Transverse colon (tissue), 4 donors: ENCODE measurements at places on chromosomes 16 and 17.

- no peak for DNase-seq
Measured at GRCh38 chr17:35240861-35241260, 2.0 kb upstream of the SLFN5 start.

- no peak for DNase-seq
Measured at GRCh38 chr16:86259499-86259898, 250.8 kb upstream of the FOXF1 start.

DNA sequence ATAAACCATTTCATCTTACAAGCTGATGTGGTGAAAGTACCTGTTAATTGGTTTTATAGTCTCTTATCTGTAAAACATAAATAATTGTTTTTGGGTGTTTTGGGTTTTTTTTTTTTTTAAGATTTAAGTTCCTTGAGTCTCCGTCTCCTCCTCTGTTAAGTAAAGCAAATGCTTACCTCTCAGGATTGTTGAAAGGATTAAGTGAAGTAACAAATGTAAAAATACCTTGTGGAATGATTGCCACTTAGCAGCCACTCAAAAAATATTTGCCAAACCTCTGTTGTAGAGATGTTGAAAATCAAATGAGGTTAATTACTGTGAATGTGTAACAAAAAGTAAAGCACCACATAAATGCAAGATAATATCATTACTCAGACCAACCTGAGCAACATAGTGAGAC is 19.2 kb downstream of the LIMD2 start:
- no peak for DNase-seq

- no peak for DNase-seq
Measured at GRCh38 chr16:56944954-56945839, 13.3 kb downstream of the HERPUD1 start.

DNA sequence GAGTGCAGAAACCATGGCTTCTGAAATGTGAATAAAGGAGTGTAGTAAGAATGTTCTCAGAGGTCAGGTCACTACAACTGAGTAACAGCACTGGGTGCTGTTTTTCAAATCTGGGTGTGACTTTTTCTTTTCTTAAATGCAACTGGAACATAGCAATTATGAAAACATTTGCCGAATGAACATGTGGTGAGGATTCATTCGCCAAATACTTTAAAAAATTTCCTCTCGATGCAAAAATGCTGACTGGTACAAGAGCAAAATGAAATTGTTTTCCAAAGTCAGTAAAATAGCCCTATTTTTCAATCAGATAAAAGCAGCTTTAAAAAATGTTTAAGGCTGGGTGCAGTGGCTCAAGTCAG is 18.6 kb downstream of the ZDHHC7 start:
- no peak for DNase-seq

- no peak for DNase-seq
Measured at GRCh38 chr17:19712436-19713004, 3.9 kb downstream of the SLC47A2 start.

DNA sequence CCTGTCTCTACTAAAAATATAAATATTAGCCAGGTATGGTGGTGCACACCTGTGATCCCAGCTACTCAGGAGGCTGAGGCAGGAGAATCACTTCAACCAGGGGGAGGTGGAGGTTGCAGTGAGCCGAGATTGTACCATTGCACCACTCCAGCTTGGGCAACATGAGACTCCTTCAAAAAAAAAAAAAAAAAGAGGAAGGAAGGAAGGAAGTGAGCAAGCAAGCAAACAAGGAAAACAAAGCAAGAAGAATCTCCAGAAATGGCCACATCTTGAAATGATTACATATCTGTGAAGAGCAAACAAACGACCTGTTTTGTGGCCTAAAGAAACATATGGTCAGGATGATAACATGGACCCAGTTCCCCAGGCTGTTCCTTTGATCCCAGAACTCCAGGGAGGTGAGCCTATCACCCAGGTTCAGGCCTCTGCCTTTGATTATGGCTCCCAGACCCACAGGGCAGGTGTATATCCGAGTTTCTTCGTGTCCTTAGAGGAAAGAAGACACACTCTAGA is 8.9 kb downstream of the ACOX1 start:
- no peak for DNase-seq

- no peak for DNase-seq
Measured at GRCh38 chr17:1906662-1907101, 76.9 kb downstream of the RPA1 start.

- no peak for DNase-seq
Measured at GRCh38 chr17:2655546-2655945, 56.0 kb downstream of the CLUH start.

- no peak for DNase-seq
Measured at GRCh38 chr17:68441070-68441770, 16.1 kb downstream of the WIPI1 start.

DNA sequence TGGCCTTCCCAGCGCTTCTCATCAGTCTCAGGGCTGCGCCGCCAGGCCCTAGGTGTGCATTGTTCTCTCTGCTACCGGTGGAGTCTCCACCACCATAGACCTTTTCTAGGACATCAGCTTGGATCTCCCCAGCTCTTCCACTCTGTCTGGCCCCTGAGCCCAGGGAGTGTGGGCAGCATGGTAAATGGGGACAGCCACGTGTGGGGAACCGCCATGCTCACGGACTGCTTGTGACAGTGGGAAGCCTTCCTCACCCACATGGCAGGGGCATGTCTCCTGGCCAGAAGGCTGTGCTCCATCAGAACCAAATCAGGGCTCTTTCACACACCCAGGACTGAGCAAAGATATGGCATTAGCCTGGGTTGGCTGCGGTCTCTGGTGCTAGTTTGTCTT is 51.3 kb downstream of the TNFRSF13B start:
- peak; percentile 2 for DNase-seq

GRCh38 chr16:23433261-23433920 is 19.6 kb downstream of the COG7 start:
- DNase-seq = peak; percentile 79

GRCh38 chr17:27946513-27946912 is 53.3 kb upstream of the LYRM9 start:
- no peak for DNase-seq

GRCh38 chr16:57049678-57050077 is 42.7 kb upstream of the CPNE2 start:
- no peak for DNase-seq

DNA sequence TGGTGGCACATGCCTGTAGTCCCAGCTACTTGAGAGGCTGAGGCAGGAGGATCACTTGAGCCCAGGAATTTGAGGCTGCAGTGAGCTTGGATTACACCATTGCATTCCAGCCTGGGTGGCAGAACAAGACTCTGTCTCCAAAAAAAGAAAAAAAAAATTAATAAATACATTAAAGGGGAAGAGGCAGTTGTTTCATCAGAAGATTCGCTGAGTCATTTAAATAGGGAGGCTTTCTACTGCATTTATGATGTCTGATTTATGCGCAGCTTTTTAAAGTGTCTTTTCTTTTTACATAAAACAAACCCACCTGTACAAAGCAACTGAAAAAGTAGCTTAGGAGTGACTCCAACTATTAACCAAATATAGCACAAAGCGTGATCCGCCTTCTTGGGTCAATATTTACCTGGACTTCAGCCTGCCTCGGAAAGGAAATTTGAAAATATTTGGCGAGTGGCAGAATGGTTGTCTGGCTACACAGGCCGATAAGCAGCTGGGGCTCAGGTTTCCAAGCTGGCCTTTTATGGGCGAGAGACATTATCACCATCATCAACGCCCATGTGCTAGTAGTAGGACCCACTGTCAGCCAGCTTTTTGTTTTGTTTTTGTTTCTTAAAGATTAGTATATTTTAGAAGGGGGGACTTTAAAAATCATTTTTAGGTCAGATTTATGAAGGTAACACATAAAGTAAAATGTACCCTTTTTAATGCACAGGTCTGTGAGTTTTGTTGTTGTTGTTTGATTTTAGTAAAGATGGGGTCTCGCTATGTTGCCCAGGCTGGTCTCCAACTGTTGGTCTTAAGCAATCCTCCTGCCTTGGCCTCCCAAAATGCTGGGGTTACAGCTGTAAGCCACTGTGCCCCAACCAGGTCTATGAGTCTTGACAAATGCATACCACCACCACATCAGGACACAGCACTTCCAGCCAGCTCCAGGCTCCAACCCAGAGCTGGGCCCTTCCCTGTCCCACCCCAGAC is 42.5 kb upstream of the RASD1 start:
- DNase-seq = peak; percentile 65

DNA sequence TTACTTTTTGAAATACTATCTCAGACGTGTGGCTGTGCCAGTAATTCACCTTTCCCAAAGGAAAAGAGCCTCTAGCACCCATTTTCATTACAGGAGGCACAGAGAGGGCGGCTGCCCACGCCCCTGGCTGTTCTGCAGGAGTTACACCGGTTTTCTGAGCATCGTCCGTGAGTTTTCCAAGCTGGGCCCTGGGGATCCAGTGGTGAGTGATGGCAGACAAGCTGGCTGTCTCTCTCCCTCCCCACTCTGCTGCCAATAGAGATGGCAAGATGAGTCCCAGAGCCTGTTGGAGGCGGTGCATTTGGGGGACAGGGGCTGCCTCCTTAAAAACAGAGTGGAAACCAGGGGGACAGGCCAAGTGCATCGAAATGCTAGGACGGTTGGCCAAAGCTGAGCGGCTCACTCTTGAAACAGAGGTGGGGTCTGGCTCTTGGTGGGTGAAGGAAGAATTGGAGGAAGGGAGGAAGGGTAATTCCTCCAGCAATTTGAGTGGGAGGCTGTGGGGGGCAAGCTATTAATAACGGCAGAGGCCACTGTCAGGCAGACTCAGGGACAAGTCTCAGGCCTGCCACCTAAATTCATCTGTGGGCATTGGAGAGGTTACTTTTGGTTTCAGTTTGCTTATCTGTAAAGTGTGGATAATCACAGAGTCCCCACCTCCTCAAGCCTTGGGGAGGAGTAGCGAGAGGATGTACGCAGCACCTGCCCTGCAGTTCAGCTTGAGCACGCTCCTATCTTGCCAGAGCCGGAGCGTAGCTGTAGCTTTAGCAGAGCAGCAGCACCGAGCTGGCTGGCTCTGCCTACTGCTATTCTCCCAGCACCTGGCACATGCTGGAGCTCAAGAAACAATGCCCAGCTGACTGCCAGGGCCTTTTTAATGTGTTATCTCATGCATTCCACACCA is 7.5 kb upstream of the NOS2 start:
- peak; percentile 74 for DNase-seq

DNA sequence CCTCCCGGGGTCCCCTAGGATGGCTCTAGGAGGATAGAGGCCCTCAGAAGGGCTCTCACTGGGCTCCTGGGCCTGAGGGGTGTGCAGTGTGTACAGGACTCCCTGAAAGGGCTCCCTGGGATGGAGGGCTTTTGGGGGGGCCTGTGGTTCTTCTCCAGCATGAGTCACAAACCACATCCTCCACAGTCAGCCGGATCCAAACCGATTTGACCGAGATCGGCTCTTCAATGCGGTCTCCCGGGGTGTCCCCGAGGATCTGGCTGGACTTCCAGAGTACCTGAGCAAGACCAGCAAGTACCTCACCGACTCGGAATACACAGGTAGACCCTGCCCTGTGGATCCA is 4.5 kb downstream of the TRPV2 start:
- no peak for DNase-seq

DNA sequence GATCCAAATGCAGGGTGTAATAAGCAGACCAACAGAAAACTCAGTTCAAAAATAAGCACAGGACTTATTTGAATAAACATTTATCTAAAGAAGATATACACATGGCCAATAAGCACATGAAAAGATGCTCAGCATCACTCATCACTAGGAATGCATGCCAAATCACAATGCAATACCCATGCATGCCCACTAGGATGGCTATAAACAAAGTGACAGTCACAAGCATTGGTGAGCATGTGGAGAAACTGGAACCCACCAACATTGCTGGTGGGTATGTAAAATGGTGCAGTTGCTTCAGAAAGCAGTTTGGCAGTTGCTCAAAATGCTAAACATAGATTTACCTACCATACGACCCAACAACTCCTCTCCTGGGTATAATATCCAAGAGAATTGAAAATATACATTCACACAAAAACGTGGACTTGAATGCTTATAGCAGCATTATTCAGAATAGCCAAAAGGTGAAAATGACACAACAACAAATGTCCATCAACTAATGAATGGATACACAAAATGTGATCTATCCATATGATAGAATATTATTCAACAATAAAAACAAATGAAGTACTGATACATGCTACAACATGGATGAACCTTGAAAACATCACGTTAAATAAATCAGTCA is 20.1 kb downstream of the UBE2O start:
- DNase-seq = no peak

DNA sequence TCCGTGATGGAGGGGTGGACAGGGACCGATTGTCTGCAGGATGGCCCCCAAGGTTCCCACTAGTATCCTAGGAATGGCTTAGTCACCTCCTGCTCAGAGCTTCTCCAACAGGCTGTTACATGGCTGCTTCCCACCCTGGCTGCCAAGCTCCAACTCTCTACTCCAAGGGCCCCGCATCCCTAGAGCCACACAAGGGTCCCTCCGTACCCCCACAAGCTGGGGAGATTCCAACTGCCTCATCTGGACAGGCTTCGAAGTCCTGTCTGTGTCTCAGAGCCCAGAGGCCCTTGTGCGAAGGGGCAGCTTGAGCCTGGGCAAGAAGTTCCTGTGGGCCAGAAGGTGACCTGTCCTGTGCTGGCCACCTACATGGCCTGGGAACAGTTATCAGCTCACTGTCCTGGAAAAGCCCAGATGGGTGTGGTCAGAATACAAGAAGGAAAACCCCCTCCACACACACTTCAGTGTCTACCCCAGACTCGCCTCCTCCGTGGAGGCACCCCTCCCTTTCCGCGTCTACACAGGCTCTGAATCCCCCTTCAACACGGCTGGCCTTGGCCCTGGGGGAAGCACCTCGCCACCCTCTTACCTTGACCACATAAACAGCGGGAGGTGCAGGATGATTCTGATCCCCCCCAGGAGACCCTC is 586 bp downstream of the MEAK7 start:
- DNase-seq = no peak

DNA sequence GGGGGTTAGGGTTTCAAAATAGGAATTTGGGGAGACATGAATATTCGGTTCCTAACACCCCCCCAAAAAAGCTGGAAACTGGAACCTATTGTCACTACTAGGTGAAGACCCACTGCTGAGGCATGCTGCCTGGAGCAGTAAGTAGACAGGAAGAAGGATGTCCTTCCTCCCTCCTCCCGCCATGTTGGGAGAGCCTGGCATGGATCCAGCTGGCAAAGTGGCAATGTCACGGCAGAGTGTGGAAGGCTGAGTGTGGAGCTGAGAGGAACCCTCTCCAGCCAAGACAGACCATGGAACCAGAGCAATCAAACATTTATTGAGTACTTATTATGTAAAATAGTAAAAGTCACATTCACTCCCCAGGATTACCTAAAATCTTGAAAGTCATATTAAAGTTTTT is 49.0 kb downstream of the CCDC182 start:
- no peak for DNase-seq

- no peak for DNase-seq
Measured at GRCh38 chr17:4195306-4195705, 52.3 kb downstream of the CYB5D2 start.

DNA sequence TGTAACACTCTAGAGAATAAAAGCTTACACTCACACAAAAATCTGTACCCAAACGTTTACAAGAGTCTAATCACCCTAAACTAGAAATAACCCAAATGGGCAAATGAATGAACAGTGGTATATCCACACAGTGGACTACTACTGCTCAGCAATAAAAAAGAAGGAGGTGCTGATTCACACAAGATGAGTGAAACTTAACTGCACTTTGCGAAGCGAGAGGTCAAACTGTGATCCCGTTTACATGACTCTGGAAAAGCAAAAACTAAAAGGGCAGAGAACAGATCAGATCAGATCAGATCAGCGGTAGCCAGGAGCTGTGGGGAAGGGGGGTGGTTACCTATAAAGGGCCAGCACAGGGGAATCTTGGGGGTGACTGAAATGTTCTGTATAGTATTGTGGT is 113.4 kb downstream of the TRIM37 start:
- no peak for DNase-seq
